Activated T-cell treated with anti-CD3 and anti-CD28 coated beads, Interleukin-2, amount 50 U/mL, for 4 hours (primary cell): ENCODE measurements at places on chromosomes 16 and 17.

- DNase-seq: no peak
These were observed 13.5 kb downstream of the SCO1 start for GRCh38 chr17:10683853-10684252.

- peak; percentile 48 for DNase-seq
These were observed at the start of gene AMFR for GRCh38 chr16:56425439-56425832. Gene AMFR, minus strand, starts transcription at chr16:56425545. Its CDS starts 218 bp downstream, at chr16:56425327.

- peak; percentile 31 for DNase-seq
These were observed at the start of gene SLFN12 for GRCh38 chr17:35432176-35433074. Gene SLFN12, minus strand, starts transcription at chr17:35432500. Its CDS starts 9,472 bp downstream, at chr17:35423028.

DNA sequence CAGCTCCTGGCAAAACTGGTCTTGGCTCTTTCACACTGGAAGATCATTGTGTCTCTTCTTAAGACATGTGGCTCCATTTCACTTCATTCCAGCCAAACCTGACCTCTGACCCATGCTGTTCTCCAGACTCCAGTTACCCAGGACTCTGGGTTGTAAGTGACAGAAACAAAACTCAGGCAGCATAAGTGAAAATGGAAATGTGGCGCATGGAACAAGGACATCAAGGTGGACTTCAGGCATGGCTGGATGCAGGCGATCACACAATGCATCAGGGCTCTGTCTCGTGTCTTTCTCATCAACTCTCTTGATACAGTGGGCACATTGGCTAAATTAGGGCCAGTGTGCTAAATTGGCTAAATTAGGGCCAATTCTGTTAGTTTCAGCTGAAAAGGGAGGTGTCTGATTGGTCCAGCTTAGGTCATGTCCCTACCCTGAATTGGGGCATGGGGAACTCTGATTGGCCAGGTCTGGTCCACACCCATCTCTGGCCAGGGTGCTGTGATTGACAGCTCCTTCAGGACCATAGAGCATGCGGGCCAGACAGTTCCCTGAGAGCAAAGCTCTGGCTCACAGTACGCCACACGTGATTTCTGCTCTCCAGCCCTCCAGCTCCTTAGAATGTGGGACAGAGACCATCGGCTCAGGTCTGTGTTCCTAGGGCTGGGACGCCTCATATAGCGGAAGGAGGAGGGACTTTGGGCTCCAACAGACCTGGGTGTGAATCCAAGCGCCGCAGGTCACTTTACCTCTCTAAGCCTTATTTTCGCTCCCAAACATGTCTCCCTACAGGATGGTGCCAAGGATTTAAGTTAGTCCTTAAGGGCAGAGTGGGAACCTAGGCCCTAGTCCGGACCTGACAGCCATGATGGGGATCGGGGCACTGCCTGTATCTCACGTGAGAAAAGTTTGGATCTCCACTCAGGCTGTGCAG lies 17.5 kb downstream of the SOCS1 start:
- no peak for DNase-seq

DNA sequence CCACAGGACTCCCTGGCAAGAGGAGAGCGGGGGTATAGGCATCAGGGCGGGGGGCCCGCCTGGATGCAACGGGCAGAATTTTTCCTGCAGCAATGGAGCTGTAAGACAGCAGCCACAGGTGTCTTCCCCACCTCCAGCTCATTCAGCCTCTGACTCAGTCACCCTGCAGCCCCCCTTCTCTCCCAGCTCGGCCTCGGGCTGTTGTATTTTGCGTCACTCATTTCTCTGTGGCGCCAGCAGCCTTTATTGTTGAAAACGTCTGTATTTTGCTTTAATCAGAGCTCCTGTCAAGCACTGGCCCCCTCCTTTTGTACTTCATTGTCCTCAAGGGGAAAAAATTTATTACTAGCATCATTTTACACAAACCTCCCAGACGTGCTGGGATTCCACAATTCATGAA lies 117.7 kb downstream of the WSCD1 start:
- no peak for DNase-seq
